Fibroblast of villous mesenchyme (primary cell): ENCODE measurements at places on chromosomes 5 and 9. TPM values are rescaled to one million over a fixed set of nuclear protein-coding genes. Genes with fewer than 3 reads are reported as not detected.
A peak's percentile ranks its signal among the peaks of the same experiment; 100 is the strongest.

Gene NFX1
- total RNA-seq, result 24.2 and 26.7 TPM in 2 replicates

Gene STKLD1
- total RNA-seq, result 0.32 and 2.6 TPM in 2 replicates

Gene OR1N2
- total RNA-seq, result not detected in 2 replicates

Gene GHR
- 0.97 and 2.2 TPM in 2 replicates for total RNA-seq

Gene HTR1A
- total RNA-seq, result not detected in 2 replicates

Gene ARHGEF39
- total RNA-seq, result 0.97 and 3.0 TPM in 2 replicates

Gene SRA1
- 40.6 and 53.1 TPM in 2 replicates for total RNA-seq

Gene PCDHGA2
- total RNA-seq, result 2.6 and 3.0 TPM in 2 replicates

Gene FAM170A
- total RNA-seq, result not detected in 2 replicates

Gene AFAP1L1
- 10.8 and 11.9 TPM in 2 replicates for total RNA-seq

Gene SEMA5A
- total RNA-seq, result 72.5 and 74.7 TPM in 2 replicates

Gene GABRP
- not detected in 2 replicates for total RNA-seq

Gene MAML1
- total RNA-seq, result 12.1 and 13.9 TPM in 2 replicates

Gene MARCOL
- total RNA-seq, result not detected in 2 replicates

Gene PLPP7
- 8.2 and 10.0 TPM in 2 replicates for total RNA-seq

- no peak for DNase-seq
These were observed 4.2 kb upstream of the TRIM52 start for GRCh38 chr5:181265092-181265671.

DNA sequence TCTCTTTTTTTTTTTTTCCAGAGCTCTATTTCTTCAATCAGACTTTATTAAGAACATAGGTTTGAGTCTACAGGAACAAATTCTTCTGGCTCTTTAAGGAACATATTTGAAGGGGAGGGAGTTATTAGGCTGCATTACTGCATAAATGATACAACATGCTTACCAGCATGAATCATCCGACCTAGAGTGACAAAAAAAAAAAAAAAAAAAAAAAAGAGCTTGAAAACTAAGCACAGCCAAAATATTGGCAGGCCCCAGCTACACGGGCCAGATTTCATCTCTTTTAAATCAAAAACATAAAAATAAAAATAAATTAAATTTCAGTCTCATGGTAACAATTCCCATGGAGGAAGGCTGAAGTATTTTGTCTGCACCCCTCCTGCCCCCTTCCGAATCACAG is 26.3 kb downstream of the MSX2 start:
- DNase-seq, result no peak

DNA sequence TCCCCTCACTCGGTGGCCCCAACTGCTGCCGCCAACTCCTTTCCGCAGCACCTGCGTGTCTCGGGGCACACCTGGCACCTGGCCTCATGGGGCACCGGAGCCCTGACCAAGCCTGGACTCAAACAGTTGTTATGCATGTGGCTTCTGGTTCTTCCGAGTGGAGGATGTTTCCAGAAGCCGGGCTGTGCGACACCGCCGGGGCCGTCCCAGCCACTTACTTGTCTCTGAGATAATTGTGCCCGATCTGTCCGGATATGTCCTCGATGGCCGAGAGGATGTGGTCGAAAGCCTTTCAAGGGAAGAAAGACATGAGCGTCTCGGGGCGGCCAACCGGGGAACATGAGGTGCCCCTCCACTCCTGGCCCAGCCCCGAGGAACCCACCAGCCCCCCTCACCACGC is 38.4 kb downstream of the EXOC3 start:
- no peak for DNase-seq

GRCh38 chr9:34686732-34687131 is 4.3 kb downstream of the CCL19 start:
- no peak for DNase-seq

GRCh38 chr9:20028192-20028848 is 239.5 kb upstream of the SLC24A2 start:
- no peak for DNase-seq

DNA sequence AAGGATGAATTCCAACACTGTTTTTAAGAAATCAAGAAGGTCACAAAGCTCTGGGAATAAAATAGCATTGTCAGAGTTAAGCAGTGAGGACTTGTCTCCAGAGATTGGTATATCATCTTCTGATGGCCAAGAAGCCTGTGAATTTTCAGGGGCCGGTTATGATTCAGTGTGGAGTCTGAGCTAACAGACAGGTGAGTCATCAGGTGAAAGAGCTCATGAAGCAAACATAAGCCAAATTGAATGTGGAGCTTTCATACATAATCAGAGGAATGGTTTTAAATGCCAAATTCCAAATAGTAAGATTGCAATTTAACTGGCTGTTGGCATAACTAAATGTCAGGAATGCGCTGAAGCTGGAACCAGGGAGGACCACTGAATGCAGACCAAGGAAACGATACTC is 494.2 kb downstream of the MTRR start:
- no peak for DNase-seq

DNA sequence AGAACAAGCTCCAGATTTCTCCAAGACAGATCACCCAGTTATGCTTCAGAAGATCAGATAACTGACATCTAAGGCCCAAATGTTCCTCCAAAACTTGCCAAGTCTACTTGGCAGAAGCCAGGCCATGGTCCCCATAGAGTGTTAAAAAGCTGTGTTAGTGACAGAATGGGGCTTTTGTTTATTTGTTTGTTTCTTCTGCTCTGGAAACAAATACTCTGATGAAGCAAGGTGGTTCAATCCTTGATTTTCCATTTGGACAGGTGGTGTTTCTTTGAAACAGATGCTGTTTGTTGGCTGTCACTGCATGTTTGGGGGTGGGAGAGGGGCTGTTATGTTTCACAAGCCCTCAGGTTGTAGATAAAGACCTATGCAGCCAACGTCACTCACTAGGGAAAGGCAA is 264.0 kb downstream of the FAM114A2 start:
- no peak for DNase-seq

- DNase-seq, result peak; percentile 59
These were observed 1.7 kb downstream of the INPP5E start for GRCh38 chr9:136437839-136438547.

DNA sequence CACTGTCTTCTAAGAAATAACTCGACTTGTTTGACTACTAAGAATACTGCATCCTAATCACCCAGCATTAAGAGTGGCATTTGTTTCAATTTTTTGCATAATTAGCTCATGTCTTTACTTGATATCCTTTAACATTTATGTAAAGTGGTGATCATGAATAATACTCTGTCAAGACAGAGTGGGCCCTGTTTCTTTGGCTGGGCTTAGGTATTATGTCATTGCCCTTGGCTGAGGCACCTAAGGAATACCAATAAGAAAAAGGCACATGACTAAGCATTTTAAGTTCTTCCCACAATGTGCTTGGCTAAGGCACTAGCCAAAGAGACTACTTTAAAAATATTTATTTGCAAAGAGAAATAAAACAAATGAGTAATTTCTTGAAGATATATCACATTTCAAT is 308.1 kb downstream of the CTNND2 start:
- DNase-seq, result no peak

DNA sequence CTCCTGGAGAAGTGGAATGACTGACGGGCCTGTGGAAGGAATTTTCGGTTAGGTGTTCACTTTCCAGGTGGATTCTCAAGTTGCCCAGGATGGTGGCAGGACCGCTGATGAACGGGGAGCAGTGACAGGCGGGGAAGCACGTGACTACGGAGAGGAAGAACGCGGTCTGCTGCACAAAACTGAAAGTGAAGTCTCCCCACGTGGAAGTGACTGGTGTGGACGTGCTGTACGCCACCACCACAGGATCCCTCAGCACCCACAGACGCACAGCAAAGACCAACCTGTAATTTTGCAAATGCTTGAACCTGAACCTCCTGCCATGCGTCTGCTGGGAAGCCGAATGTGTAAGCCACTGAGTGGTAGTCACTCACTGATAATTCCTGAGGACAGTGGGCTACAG is 51.4 kb downstream of the RNF130 start:
- no peak for DNase-seq

DNA sequence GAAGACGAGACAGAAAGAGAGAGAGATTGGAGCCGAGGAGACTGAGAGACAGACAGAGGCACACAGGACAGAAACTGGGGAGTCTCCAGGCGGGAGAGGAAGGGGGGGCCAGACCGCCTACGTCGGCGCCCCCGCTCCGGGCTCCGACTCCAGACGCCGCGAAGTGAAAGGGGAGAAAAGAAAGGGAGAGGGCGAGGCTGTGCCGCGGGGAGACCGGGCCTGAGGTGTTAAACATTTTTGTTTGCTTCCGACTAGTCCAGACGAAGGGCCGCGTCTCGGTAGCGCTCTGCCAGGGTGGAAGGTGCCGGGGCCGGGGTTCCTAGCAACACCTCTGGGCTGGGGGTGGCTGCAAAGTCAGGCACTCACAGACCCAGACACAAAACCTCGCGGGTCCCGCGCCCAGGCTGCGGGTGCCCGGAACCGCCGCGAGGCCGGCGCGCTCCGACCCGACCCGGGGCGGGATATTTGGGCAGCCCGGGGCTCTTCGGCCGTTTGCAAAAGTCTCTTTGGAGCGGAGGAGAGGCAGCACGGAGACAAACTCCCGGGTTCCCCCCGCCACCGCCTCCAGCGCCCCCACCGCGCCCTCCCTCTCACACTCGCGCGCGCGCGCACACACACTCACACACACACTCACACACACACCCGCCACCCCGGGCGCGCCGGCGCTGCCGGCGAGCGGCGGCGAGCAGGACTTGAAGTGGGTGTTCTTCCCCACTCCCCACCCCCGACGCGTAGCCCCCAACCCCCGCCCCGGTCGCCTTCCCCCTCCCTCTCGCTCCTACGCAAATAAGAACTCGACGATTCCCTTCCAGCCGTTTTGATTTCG is 626 bp upstream of the FST start:
- DNase-seq, result peak; percentile 57

DNA sequence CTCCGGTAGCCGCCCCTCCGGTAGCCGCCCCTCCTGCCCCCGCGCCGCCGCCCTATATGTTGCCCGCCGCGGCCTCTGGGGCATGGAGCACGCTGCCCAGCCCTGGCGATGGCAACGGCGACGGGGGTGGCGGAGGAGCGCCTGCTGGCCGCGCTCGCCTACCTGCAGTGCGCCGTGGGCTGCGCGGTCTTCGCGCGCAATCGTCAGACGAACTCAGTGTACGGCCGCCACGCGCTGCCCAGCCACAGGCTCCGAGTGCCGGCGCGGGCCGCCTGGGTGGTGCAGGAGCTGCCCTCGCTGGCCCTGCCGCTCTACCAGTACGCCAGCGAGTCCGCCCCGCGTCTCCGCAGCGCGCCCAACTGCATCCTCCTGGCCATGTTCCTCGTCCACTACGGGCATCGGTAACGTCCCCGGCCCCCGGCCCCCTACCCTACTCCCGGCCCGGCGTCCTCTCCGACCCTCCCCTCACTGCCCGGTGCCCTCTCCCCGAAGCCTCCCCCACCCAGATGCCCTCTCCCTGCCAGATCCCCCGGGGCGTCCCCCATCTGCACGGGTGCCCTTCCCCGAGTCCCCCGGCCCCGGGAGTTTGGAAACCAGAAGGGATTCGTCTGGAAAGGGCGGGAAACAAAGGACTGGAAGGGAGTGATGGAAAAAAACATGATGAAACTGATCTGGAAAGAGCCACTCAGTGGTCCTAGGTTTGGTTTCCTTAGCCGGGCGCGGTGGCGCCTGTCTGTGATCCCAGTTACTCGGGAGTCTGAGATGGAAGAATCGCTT is 417 bp downstream of the SRD5A1 start:
- DNase-seq, result no peak

- no peak for DNase-seq
These were observed 22.7 kb downstream of the DPYSL3 start for GRCh38 chr5:147487031-147487750.

GRCh38 chr9:131667576-131667975 is 72.3 kb downstream of the RAPGEF1 start:
- no peak for DNase-seq

GRCh38 chr9:116174347-116174746 is 20.8 kb downstream of the PAPPA start:
- DNase-seq, result peak; percentile 47

- no peak for DNase-seq
These were observed 214.9 kb downstream of the KCTD16 start for GRCh38 chr5:144385597-144385996.

GRCh38 chr9:23746317-23746716 is 79.7 kb downstream of the ELAVL2 start:
- no peak for DNase-seq

- peak; percentile 84 for DNase-seq
These were observed 68.2 kb downstream of the EBF1 start for GRCh38 chr5:159031513-159031912.

- peak; percentile 88 for DNase-seq
These were observed 93.8 kb downstream of the FEM1C start for GRCh38 chr5:115450741-115451140.

GRCh38 chr5:176994460-176995121 is 12.0 kb downstream of the UIMC1 start:
- peak; percentile 94 for DNase-seq

GRCh38 chr9:35845824-35846771 is 17.1 kb downstream of the TMEM8B start:
- DNase-seq, result no peak

- no peak for DNase-seq
These were observed 970 bp upstream of the TRIM32 start for GRCh38 chr9:116686135-116686534.

GRCh38 chr5:169804861-169805260 is 167.8 kb downstream of the DOCK2 start:
- DNase-seq, result no peak

- no peak for DNase-seq
These were observed 125.9 kb downstream of the EHMT1 start for GRCh38 chr9:137744632-137745183.

DNA sequence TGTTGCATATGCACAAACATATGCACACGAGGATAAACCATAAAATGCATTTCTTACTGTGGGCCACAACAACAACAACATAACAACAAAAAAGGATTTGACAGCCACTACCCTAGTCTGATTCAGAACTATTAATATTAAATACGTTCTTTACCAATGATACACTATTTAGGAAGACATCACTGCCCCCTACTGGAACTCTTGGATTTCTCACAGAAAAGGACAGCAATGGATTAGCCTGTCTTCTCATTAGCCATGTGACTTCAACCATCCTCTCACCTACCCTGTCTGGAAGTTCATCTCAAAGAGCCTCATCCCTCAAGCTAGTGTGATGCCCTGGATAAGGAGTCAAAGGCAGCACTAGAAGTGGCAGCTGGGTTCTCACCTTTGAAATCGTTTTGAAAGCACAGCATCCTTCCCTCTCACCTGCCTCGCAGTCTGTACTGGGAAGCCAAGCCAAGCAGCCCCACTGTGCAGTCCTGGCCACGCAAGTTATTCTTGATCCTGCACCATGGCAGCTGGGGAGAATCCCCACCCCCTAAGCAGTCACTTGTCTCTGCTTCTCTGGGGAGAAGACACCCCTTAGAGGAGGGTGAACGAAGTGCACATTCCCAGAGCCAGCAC is 64.6 kb downstream of the SH3TC2 start:
- DNase-seq, result peak; percentile 71
